ENCODE measurements at places on chromosomes 6 and 20. TPM values are rescaled to one million over a fixed set of nuclear protein-coding genes. Genes with fewer than 3 reads are reported as not detected.

COL10A1 gene
- total RNA-seq: 0.24 TPM

DNA sequence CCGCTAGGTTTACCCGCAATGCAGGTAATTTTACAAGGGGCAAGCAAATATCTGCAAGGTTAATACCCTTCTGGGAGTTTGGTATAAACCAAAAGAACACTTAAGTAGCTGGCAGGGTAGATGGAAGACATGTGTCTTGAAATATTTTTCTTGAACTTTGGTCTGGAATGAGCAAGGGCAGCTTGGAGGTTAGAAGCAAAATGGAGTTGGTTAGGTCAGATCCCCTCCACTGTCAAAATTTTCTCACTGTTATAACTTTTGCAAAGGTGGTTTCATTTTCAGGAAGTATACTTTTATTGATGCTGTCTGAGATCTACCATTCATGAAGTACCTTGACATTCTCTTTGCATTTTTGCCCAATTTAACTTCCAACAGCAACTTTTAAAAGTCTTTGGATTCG, 13.3 kb upstream of the KIAA1586 start:
- no peaks in the 10 kb centered on the region for H3K27me3 ChIP-seq
- no peak overlapping the region for H3K4me3 ChIP-seq
- no peaks in the 10 kb centered on the region for H3K36me3 ChIP-seq
- DNase-seq: no peak

GRCh38 chr6:64750910-64751309, 956.1 kb downstream of the EYS start:
- DNase-seq: no peak
- H3K4me1 ChIP-seq: no peaks in the 10 kb centered on the region
- no peaks in the 10 kb centered on the region for H3K36me3 ChIP-seq
- no peaks in the 10 kb centered on the region for H3K27me3 ChIP-seq
- no peak overlapping the region for H3K27ac ChIP-seq

- H3K36me3 ChIP-seq: no peaks in the 10 kb centered on the region
- no peak overlapping the region for H3K27ac ChIP-seq
- DNase-seq: no peak
- H3K4me3 ChIP-seq: no peak overlapping the region
- no peaks in the 10 kb centered on the region for H3K27me3 ChIP-seq
Observed at GRCh38 chr6:6412700-6413099, 92.2 kb upstream of the F13A1 start.

RUNX2 gene
- total RNA-seq: 3.7 TPM

MAS1 gene
- not detected for total RNA-seq

RBPJL gene
- not detected for total RNA-seq

DNA sequence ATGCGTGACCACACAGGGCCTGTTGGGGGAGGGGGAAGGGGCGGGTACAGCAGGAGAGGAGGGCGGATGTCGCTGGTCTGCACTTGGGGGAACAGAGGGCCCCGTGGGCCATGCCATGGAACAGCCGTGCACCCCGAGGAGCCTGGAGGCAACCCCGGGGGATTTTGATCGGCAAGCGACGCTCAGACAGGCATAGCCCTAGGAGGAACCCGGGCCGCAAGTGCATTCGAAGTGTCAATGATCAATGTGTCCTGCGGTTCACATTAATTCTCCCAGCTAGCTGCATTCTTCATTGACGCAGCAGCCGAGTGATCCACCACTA, 772.8 kb upstream of the DEFB115 start:
- no peak overlapping the region for H3K27ac ChIP-seq
- H3K36me3 ChIP-seq: no peaks in the 10 kb centered on the region
- no peaks in the 10 kb centered on the region for H3K4me1 ChIP-seq
- H3K4me3 ChIP-seq: no peak overlapping the region

BPIFB4 gene
- total RNA-seq: not detected

GRCh38 chr6:25579391-25579883, 72.6 kb upstream of the SCGN start:
- no peak overlapping the region for H3K27ac ChIP-seq
- H3K4me1 ChIP-seq: no peaks in the 10 kb centered on the region
- H3K27me3 ChIP-seq: no peaks in the 10 kb centered on the region
- H3K4me3 ChIP-seq: no peak overlapping the region
- peaks cover 20% of the 10 kb centered on the region for H3K36me3 ChIP-seq
- no peak for DNase-seq

DNA sequence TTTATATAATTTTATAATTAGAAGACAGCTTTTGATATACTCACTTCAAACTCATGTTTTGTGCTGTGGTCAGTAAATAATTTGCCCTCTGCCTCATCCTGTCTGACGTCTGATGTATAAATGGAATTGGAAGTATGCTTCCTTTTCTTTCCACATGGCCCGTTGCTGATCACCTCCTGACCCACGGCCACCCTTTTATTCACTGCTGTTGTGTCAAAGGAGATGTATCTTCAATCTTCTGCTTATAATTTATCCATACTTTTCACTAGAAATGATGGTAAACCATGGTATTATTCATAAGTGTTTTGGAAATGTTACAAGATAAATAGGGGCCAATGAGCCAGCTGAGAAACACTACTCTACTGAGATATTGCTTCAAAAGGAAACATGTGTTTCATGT, 841.8 kb downstream of the PHF3 start:
- no peak for DNase-seq
- no peak overlapping the region for H3K4me3 ChIP-seq
- H3K4me1 ChIP-seq: no peaks in the 10 kb centered on the region
- H3K27me3 ChIP-seq: no peaks in the 10 kb centered on the region
- no peak overlapping the region for H3K27ac ChIP-seq
